Left ventricle myocardium inferior (tissue), 1 donor: ENCODE measurements at places on chromosomes 4 and X.

DNA sequence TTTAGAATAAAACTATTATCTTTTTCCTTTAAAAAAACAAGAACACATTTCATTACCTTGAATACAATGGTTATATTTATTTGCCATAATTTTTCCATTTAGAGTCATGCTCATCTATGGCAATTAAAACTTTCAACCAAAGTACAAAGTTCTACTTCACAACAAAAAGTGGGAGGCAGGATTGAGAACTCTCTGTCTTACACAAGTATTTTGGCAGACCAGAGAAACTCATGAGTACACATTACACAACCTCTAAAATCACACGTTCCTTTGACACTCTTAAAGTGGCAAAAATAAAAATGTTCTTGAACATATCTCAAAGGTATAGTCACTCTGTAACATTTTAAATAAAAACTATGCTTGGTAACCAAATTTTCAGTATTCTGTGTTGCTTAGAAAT is 213.4 kb downstream of the IL15 start:
- DNase-seq: no peak

DNA sequence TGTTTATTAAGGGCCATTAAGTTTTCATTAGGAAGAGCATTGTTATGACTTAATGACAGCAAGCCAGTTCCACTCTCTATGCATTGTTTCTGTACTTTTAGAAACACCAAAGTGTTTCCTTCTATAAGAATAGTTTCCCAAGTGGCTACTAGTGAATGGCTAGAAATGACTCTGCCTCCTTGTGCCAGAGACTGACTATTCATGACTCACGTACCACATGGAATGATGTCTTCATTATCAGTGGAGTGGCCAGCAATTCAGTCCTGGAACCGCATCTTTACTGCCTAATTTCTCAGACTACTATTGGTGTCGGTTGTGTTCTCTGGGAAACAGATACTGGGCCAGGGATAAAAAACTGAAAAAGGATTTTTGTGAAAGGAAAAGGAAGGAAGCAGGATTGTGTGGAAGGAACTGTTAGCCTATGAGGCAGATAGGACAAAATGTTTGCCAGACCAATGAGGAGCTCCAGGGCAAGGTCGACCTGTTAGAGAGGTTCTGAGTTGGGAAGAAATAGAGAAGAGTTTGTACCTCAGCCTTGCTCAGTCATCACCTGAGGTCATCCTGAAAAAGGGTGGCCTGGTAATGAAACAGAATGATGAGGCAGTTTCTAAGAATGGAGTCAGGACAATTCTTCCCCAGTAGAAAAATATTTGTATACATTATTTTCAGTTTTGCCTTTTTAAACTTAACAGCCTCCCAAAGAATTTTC is 218.6 kb downstream of the SPCS3 start:
- no peak for DNase-seq

GRCh38 chrX:30230395-30230794 is at the start of gene MAGEB3:
MAGEB3 (plus strand) TSS chrX:30230657; CDS start chrX:30235925, 5,268 bp downstream.
- no peak for DNase-seq

GRCh38 chr4:88015659-88016295 is 8.3 kb downstream of the PKD2 start:
- DNase-seq: no peak

GRCh38 chr4:150136036-150136435 is 57.8 kb downstream of the DCLK2 start:
- no peak for DNase-seq
